ENCODE measurements at places on chromosomes 3 and 15. TPM values are rescaled to one million over a fixed set of nuclear protein-coding genes. Genes with fewer than 3 reads are reported as not detected.

The HDC gene
- not detected for total RNA-seq

The KBTBD8 gene
- 3.2 TPM for total RNA-seq

The HTD2 gene
- 10.0 TPM for total RNA-seq

The KLHL24 gene
- 46.2 TPM for total RNA-seq

The CCR8 gene
- total RNA-seq: not detected

The PCOLCE2 gene
- not detected for total RNA-seq

The SAXO2 gene
- 0.67 TPM for total RNA-seq

The SYNPR gene
- total RNA-seq: not detected

The PPP1R14D gene
- total RNA-seq: not detected

The DGKG gene
- total RNA-seq: not detected

The IMPG2 gene
- 0.76 TPM for total RNA-seq

The SLC6A20 gene
- total RNA-seq: not detected

The SEMA5B gene
- 0.07 TPM for total RNA-seq

The PLCB2 gene
- 1.5 TPM for total RNA-seq

The MRAS gene
- total RNA-seq: 15.5 TPM

The RAF1 gene
- 73.8 TPM for total RNA-seq

The KATNBL1 gene
- total RNA-seq: 57.9 TPM

The CSTA gene
- not detected for total RNA-seq

The PLA1A gene
- not detected for total RNA-seq

The EIF3J gene
- total RNA-seq: 132 TPM

The MORC1 gene
- not detected for total RNA-seq

The CPN2 gene
- not detected for total RNA-seq

The SLC24A5 gene
- total RNA-seq: not detected

The SLC28A2 gene
- not detected for total RNA-seq

The DNAH12 gene
- total RNA-seq: 0.20 TPM

The TGM5 gene
- total RNA-seq: not detected

The LIPC gene
- total RNA-seq: not detected

The NIPA2 gene
- total RNA-seq: 75.7 TPM

The RTP1 gene
- total RNA-seq: not detected

The CCDC14 gene
- 46.3 TPM for total RNA-seq

The SLC6A11 gene
- total RNA-seq: not detected

The CELSR3 gene
- 0.71 TPM for total RNA-seq
